ENCODE measurements at places on chromosomes 7 and 10.

- DNase-seq = no peak
Observed at GRCh38 chr7:16758036-16758435, 4.5 kb downstream of the TSPAN13 start.

- DNase-seq = no peak
Observed at GRCh38 chr7:2843711-2844152, 376 bp downstream of the GNA12 start.

GRCh38 chr7:30047124-30047523 lies 18.9 kb downstream of the PLEKHA8 start:
- DNase-seq = no peak

DNA sequence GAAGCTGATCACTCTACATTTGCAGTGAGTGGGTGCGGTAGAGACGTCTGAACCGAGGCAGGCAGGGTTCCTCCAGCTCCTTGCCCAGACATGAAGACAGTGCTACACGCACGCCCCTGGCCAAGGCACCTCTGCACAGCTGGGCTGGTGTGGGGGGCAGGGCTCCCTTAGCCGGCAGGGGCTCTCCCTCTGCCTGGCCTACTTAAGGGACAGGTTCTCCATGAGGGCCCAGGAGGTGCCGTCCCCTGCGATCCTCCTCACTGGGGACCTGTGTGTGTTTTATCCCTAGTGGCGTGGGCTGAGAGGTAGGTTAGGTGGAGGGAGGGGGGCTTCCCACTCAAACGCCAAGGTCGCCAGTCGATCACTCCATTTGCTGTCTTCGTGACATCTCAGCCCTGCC lies 35.3 kb downstream of the IL15RA start:
- no peak for DNase-seq
